ENCODE measurements at places on chromosomes 5 and 9.

- DNase-seq, result no peak
Observed at GRCh38 chr9:108184941-108185340, 670.8 kb downstream of the ACTL7B start.

- DNase-seq, result no peak
Observed at GRCh38 chr5:111603446-111603827, 91.1 kb upstream of the STARD4 start.

DNA sequence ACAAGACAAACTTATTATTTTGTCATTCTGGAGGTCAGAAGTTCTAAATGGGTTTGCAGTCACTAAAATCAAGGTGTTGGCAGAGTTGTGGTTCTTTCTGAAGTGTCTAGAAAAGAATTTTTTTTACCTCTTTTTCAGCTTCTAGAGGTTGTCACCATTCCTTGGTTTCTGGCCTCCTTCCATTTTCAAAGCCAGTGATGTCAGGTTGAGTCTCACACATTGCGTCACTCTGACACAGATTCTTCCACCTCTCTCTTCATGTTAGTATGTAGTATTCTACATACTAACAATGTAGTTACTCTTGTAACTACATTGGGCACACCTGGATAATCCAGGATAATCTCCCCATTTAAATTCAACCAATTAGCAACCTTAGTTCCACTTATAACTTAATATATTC, 290.3 kb downstream of the RFX3 start:
- DNase-seq, result no peak

- DNase-seq, result no peak
Observed at GRCh38 chr5:62937661-62938558, 359.3 kb downstream of the LRRC70 start.

DNA sequence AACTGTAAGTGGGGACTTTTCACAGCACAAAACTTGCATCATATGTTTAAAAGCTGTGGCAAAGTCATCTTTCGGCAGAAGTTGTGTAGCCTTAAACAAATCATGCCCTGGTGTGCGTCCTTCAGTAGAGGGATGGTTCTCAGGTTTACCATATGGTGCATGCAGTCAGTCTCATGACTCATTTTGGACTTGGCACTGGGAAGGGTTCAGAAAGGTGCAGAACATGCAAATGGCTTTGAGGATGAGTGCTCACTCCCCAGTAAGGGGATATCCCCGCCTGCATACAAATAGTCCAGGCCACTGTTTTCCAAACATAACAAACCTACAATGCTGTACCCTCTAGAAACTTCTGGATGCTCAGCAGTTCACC, 260.3 kb downstream of the NDUFS4 start:
- no peak for DNase-seq

- DNase-seq, result no peak
Observed at GRCh38 chr9:74357577-74357976, 139.6 kb upstream of the RORB start.

DNA sequence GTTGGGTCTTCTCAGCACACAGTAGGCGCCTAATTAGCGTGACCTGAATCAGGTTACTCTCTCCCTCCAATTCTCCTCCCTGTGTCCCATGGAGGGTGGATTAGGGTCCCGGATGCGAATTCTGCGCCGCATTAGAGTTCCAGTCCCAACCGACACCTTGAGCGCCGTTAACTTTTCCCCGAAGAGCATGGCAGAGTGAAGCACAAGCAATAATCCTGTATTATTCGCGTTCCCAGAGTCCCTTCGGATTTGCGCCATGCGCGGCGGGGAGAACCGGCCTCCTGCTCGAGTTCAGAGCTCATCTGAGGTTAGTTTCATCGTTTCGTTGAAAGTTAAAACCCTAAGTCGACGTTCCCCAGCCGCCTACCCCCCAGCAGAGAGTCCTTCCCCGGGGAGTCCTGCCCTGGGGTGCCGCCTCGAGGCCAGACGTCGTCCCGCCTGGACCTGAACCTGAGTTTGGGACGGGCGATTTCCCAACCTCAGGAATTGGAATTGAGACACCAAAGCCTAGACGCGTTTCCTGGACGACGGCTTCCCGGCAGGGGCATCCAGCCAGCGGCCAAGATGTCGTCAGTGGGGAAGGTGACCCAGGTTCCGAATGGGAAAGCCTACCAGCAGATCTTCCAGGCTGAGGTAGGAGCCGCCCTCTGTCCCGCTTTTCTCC, at the start of gene CCDC180:
CCDC180 (plus strand) TSS at position 160 of the 664 bp plus-strand sequence; CDS start at position 565, 405 bp downstream.
- DNase-seq, result no peak

DNA sequence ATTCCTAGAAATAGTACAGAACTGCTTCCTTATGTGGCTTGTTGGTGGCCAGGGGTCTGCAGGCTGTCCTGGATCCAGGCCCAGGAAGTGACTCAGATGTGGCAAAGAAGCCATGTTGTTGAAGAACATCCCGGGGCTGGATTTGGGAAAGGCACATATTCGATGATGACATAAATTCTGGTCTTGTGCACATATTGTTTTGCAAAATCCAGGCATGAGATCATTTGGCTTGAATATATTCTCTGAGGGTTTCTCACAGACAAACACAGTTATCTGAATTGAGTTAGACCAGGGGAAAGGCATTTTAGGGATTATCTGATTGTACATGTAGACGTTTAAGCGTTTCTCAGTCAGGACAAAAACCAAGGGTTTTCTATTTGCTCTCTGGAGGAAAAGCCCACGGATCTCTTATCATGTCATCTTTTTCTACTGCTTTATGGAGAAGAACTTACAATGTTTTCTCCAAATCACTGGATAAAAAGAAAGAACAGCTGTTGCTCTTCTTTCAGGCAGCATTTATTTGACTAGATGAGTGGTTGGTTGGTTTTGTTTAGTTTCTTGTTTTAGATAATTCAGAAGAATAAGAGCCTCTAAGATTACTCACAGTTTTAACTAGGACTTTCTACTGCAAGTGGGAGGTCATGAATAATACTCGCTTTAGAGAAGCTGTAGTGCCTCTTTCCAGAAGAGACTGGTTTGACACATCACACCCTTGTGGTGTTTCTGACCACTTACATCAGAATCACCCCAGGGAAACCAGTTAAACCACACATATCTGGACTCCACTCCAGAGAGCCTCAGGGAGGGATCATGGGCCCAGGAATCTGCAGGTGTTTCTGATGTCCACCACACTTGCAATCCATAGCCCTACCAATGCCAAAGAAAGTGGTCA, 29.5 kb upstream of the LHFPL2 start:
- no peak for DNase-seq

- no peak for DNase-seq
Observed at GRCh38 chr9:94300470-94301301, 27.8 kb downstream of the NUTM2F start.

DNA sequence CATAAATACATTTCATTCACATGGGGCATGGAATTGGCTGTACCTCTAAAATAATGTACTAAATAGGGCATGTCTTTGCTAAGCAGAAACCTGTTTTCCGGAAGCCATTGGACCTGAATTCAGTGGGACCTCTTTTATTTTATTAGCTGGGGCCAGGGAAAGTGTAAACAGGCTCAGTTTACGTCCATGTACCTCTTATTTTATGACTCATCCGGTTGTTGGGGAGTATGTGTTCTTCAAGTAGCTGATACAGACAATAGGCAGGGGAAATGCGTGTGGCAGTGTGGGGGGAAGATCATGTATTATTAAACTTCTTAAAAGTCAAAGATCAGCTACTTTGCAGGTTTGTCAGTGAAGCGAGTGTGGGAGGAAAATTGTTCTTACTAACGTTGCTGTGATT, 1.4 kb upstream of the GDNF start:
- no peak for DNase-seq

- DNase-seq, result no peak
Observed at GRCh38 chr9:124779368-124780059, 2.6 kb downstream of the OLFML2A start.

DNA sequence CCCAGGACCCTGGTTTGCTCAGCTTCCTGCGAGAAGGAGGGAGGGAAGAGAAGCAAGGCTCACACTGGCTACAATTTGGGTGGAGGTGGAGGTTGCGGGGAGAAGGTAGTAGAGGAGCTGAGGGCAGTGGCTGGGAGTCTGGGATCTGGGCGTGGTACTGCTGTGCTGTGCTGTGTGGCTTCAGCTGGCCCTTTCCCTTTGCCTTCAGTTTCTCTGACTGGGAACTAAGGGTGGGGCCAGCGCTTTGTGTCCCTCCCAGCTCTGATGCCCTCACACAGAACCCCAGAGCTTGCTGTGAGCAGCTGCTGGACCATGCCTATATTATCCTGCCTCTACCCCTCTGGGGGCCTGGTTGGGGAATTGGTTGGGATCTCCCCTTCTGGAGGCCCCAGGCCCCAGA, 60.9 kb downstream of the RGS3 start:
- DNase-seq, result no peak

DNA sequence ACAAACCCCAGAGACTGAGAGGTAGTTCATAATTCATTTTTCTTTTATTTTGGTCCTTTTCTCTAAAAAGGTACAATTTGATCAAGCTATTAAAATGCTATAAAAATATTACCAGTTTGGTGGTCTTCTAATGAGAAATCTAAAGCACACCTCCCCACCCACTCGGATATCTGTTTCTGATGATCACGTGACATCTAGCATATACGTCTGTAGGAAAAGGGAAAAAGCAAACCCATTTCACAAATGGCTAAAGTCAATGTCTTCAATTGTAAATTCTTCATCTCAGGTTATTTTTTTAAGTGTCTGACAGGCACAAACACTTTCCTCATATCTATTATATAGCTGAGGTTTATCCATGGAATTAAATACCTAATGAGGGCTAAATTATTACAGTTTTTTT, 18.9 kb downstream of the ZNF354A start:
- DNase-seq, result no peak

GRCh38 chr5:22521521-22521920, 331.6 kb downstream of the CDH12 start:
- no peak for DNase-seq

DNA sequence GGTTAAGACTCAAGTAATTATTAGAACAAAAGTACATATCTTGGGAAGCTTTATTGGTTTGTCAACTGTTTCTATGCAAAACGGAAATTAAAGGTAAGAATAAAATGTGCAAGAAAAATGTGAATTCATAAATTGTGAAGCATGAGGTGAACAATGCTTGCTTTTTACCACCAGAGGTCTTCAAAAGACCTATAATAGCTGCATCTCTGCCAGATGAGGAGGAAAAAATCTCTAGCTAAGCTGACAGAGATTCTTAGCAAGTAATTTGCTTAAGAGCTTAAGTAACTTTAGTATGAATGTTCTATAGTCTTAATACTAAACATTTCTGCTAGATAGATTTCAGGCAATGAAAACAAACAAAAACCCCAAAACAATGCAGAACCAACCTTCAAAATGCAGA, 54.1 kb downstream of the MRPS30 start:
- no peak for DNase-seq

GRCh38 chr9:134800791-134801339, 79.7 kb upstream of the FCN2 start:
- no peak for DNase-seq

DNA sequence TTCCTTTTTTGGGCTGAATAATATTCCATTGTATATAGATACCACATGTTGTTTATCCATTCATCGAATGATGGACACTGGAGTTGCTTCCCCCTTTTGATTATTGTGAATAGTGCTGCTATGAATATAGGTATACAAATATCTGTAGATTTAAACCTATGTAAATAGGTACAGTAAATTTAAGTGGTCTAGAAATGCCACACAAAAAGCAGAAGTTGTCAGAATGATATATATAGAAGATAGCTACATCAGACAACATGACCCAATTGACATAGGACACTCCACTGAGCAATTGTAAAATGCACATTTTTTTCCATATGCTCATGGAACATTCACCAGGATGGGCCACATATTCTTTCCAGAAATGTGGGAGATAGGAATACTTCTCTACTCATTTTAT, 77.6 kb downstream of the SMIM15 start:
- DNase-seq, result no peak

DNA sequence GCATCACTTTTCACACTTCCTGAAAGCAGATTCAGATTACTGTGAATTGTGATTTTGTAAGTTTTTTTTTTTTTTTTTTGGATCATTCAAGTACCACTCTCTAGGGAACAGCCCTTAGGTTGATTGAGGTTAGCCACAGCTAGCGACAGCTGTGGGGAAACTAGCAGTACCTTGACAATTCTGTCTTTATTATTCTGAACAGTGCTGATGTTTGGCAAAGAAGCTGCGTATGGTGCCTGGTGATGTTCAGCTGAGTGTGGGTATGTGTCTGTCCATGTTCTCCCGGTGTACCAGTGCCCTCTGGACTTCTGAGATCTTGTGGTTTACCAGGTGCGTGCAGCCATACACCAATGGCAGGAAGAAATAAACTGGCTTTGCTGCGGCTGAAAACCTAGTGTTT, 117.3 kb upstream of the PLPPR1 start:
- no peak for DNase-seq

DNA sequence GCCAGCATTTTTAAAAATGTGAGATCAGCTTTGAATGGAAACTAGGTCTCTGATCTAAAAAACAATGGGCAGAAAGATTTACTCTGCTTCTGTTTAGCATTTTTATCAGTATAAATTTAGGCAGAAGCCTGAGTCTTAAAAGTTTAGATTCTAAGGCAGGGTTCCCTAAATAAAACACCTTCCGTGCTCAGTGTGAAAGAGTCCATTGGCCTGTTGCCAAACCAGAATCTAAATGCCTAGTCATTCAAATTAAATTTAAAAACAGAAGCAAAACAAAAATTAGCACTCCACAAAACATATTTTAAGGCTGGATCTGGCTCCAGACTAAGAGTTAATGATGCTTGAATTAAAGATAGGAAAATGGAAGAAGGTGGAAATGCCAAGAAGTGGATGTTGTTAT, 4.5 kb downstream of the TYRP1 start:
- DNase-seq, result no peak

DNA sequence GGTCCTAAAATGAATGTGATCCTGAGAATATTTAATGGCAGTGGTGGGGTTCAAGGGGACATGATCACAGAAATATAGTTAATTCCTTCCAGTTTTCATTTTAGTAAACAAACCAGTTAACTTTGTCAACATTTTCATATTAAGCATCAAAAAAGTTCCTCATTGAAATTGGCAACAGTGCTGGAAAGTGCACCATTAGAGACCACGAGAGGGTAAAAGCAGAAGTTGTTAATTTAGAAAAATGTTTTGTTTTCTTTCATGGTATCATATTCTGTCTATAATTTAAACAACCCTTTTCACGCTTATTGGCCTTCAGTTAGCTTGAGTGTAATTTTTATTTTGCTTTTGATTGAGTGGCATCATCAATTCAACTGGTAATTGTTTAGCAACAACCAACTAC, 11.9 kb downstream of the GIN1 start:
- DNase-seq, result no peak

DNA sequence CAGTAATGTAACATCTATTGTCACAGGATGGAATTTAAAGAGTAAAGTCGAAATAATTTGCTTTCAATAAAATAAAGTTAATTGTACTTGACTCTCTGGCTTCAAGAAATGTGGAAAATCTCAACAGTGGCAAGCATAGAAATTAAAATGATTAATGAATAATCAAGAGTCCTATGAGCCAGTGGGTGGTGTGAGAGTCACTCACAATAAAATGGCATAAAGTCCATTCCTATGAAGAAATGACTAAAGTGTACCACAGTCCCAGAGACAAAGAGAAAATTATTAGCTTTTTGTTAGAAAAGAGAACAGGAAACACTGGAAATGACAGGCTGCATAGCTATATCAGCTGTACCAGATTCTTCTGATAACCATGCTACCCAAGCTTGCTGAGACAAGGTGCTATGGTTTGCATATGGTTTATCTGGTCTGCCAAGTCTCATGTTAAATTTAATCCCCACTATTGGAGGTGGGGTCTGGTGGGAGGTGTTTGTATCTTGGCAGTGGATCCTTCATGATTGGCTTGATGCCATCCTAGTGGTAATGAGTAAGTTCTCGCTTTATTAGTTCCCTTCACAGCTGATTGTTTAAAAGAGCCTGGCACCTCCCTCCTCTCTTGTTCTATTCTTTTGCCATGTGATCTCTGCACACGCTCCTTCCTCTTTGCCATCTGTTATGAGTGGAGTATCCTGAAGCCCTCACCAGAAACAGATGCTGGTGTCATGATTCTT, 647.7 kb upstream of the ITGA1 start:
- no peak for DNase-seq

Data from stimulated activated CD4-positive, alpha-beta T cell treated with anti-CD3 and anti-CD28 coated beads, Interleukin-1b, Interleukin-23, amount 100 ng/mL, for 48 hours (primary cell).